ENCODE measurements at places on chromosomes 7 and 10.

GRCh38 chr10:91137011-91137643 lies 83.3 kb upstream of the PCGF5 start:
- DNase-seq, result no peak

GRCh38 chr10:80159166-80159873 lies 26.8 kb downstream of the PLAC9 start:
- DNase-seq, result no peak

- DNase-seq, result no peak
Measured at GRCh38 chr7:48938539-48939295, 14.4 kb downstream of the CDC14C start.

DNA sequence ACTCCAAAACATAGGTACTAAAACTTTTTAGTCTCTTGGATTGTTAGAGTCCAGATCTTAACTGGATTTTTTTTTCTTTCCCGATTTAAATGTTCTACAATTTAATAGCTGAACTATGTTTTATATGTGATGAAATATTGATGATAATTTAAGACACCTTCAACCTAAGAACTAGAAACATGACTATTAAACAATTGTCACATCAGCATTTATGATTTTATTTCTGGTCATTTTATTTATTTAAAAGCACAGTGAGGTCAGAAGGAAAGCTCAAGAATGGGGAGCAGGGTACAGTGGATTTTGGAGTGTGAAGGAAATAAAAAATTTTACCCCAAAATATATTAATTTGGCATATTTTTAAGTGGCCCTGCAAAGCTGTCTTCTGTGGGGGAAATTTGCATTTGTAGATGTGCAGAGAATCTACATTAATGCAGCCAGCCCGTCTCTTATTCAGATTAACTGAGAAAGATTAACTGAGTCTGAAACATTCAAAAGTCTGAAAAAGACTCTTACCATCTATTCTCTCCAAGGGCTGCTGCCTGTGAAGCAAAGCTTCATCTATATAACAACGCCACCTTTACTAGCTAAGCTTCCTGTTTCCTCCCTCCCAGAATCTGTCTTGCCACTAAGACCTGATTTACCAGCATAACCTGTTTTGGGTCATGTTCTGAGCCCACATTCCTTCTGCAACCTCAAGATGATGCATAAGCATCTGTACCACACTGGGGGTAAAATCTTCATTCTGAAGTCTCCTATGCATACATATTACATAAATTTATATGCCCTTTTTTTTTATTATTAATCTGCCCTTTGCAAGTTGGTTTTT lies 86.4 kb downstream of the TMEM106B start:
- no peak for DNase-seq

GRCh38 chr7:5694221-5694754 lies 87.2 kb downstream of the RNF216 start:
- no peak for DNase-seq

DNA sequence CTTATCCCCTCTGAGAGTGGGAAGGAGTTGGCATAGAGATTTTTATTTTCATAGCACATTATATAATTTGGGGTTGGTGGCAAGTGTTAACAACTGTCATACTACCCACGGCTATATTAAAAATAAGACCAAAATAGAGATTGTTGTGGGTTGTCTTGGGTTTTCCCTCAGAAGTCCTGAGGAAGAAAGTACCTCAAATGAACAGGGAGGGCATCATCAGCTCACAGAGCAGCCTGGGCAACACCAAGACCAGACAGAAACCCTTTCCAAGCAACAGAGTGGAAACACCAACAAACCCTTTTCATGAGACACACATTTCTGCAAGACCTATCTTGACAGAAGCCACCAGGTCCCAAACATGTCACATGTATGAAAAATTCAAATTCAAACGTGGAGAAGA lies 121.2 kb downstream of the GLI3 start:
- DNase-seq, result no peak

DNA sequence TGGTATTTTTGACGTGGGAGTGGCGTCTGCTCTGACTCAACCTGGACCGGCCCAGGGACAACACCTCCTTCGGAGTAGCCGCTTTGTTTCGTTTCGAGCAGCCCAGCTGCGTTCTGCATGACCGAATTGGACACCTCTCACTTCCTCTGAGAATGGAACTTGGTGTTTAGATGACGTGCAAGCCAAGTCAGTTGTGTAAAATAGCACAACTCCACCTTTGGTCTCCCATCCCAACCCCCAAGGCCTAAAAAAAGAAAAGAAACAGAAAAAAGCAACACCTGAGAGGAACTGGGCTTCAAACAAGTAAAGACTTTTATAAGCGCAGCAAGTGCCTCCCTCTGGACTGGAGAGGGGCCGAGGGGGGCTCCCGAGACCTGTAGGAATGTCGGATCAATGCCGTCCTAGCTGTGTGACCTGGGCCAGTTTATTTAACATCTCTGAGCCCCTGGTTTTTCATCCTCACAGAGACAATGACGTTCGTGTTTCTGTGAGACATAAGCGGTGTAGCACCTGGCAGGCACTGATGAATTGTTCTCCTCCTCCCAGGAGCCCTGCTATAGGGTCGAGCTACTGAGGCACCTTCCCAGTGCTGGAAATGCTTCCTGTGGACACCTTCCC lies 52.0 kb upstream of the SMNDC1 start:
- peak; percentile 27 for DNase-seq

- no peak for DNase-seq
Measured at GRCh38 chr10:130045801-130046321, 64.8 kb downstream of the C10orf143 start.

DNA sequence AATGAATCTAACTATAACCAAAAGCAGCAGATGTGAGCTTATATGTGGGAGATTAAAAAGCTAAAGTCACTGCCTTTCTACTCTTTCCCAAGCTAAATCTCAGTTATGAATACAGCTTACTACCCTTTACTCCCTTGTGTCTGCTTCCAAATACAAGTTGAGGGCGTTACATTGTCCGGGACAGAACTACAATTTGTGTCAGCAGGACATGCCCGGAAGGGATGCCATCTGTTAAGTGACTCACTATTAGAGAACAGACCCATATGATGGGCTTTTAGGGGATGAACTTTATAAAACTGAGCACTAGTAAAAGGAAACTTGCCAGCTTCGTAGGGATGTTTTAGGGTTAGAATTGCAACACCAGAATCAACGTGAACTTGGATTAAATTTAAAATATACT lies 299.7 kb upstream of the CSTF2T start:
- DNase-seq, result no peak

DNA sequence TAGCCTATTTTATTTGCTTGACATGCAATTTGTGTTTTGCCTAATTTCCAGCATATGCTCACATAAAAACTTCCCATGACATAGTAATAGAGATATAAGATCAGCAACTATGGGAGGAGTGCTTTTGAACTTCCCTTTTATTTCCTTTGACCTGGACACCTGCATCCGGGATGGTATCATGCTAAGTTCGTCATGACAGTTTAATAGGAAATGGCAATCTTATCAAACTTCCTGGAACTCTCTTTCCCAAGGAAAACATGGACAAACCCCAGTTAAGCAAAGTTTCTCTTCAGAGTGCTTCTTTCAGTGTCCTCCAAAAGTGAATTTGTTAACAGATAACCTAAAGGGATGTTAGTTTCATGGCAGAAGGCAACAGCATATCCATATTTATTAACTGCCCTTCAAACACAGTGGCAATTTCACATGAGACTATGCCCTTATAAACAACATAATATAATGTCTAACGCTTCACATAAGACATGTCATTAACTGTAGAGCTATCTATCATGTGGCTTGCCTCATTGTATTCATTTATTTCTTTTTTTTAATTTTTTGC lies 474.7 kb upstream of the SEMA3A start:
- no peak for DNase-seq

- no peak for DNase-seq
Measured at GRCh38 chr7:21300692-21301091, 127.2 kb upstream of the SP4 start.

DNA sequence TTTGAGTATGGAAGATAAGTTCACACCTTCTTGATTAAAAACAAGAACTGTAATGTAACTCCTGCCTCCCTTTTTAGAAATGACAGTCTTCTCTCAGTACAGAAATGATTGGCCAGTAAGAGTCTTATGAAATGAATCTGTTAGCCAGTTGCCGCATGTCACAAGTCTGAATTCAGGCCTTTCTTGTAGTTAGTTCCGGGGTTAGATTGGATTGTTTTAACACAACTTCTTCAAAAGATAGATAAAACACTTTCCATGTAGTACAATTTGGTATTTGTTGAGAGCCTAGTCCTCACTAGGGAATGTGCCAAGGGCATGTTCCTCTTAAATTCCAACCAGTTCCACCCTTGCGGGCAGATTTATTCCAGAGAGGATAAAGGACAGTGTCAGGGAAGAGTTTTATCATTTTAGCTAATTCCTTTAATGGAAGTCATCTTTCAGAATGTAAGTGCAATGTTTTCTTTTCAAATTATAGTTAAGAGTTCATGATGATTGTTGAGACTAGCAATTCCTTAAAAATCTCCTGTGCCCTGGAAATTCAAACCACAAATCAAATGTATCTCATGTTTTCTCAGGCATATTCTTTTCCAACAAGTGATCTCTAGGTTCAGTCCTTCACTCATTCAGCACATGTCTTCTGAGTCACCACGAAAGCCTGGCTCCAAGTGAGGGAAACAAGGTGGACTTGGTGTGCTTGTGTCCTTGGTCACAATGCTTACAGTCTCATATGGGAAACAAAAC lies 4.1 kb downstream of the FHIP2A start:
- no peak for DNase-seq

GRCh38 chr10:117246997-117247671 lies 6.2 kb downstream of the SLC18A2 start:
- DNase-seq, result no peak
